ENCODE measurements at places on chromosomes 1 and 21.

- DNase-seq = no peak
Measured at GRCh38 chr1:185144233-185144632, 12.5 kb downstream of the TRMT1L start.

- no peak for DNase-seq
Measured at GRCh38 chr1:165456861-165457260, 11.9 kb upstream of the RXRG start.

DNA sequence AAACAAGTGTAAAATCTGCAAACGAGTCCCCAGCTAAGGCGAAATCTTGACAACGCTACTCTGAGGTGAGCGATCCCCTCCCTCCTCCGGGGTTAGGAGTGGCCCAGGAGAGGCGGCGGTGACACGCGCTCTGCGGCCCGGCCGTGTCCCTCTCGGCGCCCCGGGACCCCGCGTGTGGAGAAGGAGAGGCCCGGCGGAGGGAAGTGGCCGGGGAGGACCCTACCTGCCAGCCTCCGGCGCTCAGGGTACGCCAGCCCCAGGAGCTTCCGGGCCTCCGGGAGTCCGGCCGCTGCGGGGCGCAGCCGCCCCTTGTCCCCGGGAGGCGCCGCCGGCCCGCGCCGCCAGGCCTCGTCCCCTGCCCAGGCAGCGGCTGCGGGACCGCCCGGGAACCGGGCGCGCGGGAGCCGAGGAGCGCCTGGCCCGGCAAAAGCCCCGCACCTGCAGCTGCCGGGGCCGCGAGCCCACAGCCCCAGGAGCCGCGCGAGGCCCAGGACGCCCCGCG is 543 bp downstream of the ABCB10 start:
- peak; percentile 16 for DNase-seq

DNA sequence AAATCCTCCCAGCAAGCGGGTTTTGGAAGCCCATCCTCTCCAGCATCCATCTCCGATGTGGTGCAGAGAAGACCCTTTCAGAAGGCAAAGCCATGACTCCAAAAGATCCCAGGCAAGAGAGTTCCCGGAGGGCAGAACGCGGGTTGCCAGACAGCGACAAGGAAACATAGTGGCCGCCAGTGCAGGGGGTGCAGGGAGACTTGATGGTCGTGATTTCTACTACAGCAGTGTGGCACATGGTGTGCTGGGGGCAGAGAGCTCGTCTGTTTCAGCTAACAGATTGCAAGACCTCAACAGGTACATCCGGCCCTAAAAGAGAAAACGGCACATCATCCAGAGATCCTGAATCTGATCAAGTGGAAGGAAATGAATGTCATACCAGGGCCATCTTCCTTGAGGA is 74.3 kb downstream of the HLCS start:
- DNase-seq = no peak

DNA sequence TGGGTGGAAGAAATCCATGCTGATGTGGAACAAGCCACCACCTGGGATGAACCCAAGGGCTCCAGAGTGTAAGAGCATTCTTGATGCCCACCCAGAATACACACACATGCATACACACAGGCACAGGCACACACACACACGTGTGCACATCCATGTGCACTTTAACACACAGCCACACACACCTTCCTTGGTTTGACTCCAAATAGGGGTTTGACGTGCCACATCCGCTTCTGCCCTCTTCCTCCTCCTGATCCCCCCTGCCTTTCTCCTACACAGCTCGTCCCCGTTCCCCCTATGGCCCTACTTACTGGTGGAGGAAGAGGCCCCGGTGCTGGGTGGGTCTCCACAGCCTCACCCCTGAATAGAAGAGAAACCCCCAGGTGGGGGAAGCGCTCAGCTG is 16.0 kb downstream of the SPATA21 start:
- peak; percentile 28 for DNase-seq

DNA sequence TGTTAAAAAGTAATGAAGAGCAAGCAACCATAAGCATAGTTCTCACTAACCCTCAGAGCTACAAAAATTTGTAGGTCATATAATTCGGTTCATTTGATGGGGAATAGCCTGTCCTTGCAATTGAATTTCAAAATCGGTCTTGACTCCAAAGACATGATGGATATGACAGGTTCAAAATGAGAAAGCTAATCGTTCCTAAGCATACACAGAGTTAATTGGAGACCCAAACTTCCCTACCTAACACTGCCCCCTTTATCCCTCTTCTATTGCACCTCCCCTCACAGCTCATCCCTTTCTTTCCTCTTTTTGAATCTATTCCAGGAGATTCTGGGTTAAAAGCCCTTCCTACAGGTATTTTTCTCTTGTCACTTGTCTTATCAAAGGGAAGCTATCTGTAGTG is 390.0 kb upstream of the PTBP2 start:
- no peak for DNase-seq

DNA sequence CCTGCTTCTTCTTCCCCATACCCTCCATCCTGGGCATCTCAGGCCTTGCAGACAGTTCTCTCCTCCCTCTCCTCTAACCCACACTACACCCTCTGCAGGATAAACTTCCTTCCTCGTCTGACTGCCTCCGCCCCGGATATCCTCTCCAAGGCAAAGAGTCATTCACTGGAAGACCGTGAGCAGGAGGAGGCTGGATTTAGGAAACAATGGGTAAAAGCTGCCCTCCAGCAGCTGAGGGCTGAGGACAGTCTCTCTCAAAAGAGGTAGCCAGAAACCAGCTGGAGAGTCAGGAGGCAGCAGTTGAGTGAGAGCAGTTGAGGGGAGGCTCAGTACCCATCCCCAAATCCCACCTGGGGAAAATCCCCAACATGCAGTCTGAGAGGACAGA is 1.4 kb downstream of the CSRP1 start:
- DNase-seq = no peak

DNA sequence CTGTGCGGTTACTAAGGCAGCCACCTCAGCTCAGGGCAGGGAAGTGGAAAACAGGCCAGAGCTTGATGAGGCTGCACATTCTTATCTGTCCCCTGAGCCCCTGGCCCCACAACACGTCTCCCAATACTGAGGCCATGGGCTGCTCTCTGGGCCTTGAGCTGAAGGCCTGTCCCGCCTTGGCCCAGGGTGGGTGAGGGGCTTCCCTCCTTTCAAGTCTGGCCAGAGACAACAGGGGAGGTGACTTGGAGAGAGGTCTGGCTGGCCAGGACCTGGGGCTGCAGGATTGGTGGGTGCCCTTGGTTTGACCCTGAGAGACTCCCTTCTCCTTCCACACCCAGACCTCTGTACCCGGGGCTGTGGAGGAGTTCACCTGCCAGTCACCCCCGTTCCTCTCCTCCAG is 563.8 kb downstream of the PTPRU start:
- DNase-seq = no peak

DNA sequence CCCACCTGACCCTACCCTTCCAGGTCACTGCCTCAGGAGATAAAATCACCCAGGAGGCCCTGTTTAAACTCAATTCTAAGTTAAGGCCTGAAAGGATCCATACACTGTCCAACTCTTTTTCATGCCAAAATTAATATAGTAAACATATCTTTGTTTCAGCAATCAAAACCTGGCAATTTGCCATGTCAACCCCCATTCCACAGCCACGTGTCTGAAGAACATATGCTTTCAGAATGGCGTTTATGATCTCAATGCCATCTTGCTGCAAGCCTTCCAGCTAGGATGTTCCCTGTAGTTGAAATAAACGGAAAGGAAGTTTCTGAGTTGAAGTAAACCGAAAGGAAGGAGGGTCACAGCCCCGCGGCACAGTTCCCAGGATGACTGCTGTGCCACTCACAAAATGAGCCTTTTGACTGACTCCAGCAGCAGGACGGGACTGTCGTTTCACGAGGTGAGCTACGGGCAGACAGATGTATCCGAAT is 472.0 kb downstream of the SMYD3 start:
- no peak for DNase-seq

GRCh38 chr1:78301141-78301540 is 189.6 kb upstream of the PTGFR start:
- DNase-seq = no peak

- DNase-seq = no peak
Measured at GRCh38 chr1:230120921-230121381, 53.9 kb downstream of the GALNT2 start.

DNA sequence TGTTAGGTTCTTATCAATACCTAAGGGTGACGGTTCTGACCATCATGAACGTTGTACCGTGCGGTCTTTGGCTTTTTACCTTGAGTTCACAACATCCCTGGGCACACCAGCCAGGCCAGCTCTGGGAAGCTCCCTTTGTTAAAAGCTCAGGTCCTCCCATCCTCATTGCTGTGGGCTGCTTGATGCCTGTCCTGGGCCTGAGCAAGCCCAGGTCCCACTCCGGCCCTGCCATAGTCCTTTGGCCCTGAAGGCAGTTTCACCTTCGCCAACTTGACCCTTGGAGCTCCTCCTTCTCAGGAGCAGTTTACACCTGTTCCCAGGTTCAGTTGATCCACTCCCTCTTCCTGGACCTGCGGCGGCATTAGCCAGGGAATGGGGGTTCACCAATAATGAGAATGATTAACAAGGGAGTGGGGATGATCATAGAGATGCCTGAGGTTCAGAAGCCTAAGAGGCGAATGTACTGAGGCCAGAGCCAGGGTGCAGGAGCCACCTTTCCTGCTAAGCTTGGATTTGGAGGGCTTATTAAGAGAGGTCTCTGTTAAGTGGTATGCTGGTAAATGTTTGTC is 40.2 kb downstream of the DHCR24 start:
- DNase-seq = no peak
